ENCODE measurements at places on chromosomes 5 and 9.

- DNase-seq, result no peak
These were observed 52.5 kb upstream of the RPS23 start for GRCh38 chr5:82330530-82331270.

DNA sequence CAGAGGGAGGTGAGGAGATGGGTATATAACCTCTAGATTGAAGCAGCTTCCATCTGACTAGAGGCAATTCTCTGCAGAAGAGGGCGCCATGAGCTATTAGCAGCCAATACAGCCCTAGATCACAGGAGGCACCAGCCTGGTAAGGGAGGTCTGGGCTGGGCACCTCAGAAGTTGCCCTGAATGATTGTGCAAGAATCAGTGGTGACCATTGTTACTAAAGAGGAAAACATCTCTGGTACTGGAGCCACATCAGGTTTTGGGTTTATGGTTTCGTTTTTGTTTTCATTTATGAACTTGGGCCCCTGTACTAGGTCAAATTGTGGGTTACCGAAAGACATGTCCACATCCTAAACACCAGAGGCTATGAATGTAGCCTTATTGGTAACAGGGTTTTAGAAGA, 342.0 kb downstream of the MLLT3 start:
- no peak for DNase-seq

- DNase-seq, result no peak
These were observed 4.1 kb downstream of the TRIO start for GRCh38 chr5:14147210-14147609.

GRCh38 chr5:35771300-35771699, 85.4 kb upstream of the IL7R start:
- no peak for DNase-seq

DNA sequence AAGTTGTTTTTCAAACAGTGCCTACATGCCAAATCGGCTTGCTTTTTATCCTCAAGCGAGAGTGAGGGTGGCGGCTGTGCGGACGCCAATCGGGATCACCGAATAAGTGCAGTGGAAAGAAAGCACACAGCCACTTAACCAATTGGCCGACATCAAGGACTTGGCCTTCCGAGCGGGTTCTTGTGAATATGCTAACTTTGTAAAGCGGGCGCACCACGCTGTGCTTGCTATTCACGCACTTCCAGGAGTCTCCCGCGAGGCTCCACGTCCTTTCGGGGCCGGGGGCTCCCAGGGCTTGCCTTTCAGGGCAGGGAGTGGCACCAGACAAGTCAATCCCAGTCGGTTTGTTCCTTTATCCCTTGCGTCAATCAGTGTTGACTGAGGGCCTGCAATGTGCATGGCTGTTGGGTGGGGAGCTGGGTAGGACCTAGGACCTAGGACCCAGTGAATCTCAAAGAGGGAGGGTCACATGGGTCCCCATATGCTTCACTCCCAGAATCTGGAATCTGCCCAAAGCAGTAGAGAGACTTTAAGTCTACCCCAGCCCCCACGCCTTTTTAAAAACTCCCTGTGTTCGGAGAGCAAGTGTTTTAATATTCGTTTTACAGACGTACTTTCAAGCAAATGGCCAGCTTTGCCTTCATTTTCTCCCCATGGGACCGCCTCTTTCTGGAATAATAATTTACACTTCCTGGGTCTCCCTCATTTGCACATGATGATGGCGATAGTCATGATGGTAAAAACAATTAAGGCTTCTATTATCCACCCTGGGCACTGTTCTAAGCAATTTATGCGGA, 2.0 kb upstream of the GCNT4 start:
- DNase-seq, result peak; percentile 52

DNA sequence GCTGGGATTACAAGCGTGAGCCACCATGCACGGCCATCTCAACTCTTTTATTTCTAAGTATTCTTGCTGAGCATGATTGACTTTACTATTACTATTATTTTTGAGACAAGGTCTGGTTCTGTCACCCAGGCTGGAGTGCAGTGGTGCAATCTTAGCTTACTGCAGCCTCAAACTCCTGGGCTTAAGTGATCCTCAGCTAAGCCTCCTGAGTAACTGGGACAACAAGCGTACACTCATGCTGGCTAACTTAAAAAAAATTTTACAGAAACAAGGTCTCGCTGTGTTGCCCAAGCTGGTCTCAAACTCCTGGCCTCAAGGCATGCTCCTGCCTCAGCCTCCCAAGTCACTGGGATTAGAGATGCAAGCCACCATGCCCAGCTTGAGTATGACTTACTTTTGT, 443.7 kb downstream of the ARHGEF28 start:
- no peak for DNase-seq

- DNase-seq, result no peak
These were observed 9.1 kb downstream of the EGFL7 start for GRCh38 chr9:136671646-136672430.

GRCh38 chr5:103021314-103021713, 98.6 kb downstream of the GIN1 start:
- DNase-seq, result no peak

DNA sequence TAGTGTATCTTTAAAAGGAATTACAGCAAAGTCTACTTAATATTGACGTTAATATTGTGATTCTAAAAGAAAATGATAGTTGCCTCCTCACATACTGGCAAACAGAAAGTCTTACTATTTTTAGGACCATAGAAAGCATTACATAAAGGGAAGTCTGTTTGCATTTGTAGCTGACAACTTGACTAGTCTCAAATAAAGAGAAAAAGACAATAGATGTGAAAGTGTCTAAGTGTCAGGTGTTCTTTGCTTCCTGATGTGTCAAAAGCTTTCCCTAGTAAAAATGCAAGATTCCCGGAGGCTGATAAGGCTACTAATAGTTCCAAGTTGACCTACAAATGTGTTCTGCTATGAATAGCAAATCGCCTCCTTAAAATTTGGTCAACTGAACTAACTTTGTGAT, 259.7 kb downstream of the CDH10 start:
- no peak for DNase-seq

DNA sequence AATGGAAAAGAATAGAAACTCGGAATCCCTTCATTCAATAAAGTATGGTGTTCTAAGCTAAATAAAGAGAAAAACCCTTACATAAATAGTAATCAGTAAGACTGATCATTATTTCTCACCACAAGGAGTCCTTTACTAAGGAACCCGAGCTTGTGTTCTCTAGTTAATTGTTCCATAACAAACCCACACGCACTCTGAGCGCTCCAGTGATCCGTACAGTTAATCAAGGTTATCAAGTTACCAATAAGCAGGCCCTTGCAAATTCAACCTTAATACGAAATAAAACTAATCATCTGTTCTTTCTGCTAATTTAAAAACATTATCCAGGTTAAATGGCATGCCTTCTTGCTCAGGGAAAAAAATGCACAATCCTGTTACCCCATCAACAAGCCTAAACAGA, 224.4 kb downstream of the FRMD3 start:
- DNase-seq, result no peak

DNA sequence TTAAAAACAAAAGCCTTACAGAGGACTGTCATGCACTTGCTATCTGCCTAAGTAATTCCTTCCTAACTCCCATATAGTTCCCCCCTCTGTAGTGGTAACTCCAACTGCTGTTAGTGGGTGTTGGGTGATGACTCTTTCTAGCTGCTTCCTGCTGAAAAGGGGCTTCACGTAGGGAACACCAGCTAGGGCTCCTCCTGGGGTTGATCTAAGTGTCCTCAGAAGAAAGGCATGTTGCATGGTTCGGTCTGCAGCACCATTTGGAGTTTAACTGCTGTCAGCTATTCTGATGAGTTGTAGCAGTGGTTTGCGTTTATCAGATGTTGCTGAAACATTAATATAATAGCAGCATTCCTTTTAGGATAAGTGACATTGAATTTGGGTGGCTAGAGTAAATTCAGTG, 281.9 kb upstream of the TUSC1 start:
- DNase-seq, result no peak

DNA sequence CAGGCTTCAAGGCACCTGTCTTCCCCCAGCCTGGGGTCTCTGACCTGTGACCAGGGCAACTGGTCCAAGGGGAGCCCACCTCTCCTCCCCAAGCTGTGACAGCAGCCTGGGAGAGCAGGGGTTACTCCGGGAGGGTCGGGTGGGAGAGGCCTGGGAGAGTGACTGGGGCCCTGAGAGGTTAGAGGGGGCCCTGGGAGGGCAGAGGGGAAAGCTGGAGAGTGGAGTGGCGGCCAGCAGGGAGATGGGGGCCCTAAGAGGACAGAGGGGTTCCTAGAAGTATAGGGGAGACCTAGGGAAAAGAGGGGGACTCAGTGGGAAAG, 302 bp downstream of the LCN9 start:
- DNase-seq, result no peak

GRCh38 chr5:43315263-43315662, 2.1 kb upstream of the HMGCS1 start:
- DNase-seq, result no peak

DNA sequence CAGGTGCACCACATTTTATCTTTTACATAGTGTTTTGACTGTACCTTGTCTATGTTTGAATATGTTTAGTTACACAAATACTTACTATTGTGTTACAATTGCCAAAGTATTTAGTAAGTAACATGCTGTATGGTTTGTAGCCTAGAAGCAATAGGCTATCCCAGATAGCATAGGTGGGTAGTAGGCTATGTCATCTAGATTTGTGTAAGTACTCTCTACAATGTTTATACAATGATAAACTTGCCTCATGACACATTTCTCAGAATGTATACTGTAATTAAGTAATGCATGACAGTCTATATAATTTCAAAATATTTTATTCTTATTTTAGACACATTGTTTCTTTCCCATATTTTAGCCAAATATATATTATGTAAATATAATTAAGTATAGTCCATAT, 836.8 kb upstream of the CDH9 start:
- DNase-seq, result no peak

All from right hindlimb (tissue), 1 donor.